ENCODE measurements at places on chromosomes 4 and X.

GRCh38 chr4:110769578-110769977 lies 146.7 kb upstream of the PITX2 start:
- no peak for DNase-seq

GRCh38 chrX:110962451-110962850 lies 133.5 kb upstream of the PAK3 start:
- DNase-seq: no peak

GRCh38 chr4:48017108-48017571 lies 568 bp downstream of the NIPAL1 start:
- DNase-seq: no peak

- peak; percentile 75 for DNase-seq
Measured at GRCh38 chr4:137124278-137124932, 407.9 kb downstream of the PCDH18 start.

DNA sequence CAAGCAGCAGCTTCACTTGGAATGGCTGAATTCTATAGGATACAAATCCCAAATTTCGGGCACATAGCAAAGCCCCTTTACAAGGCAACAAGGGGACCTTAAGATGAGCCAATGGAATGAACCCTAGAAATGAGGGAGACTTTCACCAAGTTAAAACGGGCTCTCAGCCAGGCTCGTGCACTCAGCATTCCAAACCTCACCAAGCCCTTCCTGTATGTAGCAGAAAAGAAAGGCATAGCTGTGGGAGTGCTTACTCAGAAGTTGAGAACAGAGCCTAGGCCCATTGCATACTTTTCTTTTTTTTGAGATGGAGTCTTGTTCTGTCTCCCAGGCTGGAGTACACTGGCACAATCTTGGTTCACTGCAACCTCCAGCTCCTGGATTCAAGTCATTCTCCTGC lies 10.8 kb upstream of the HERC5 start:
- no peak for DNase-seq
